GM18507 (cell line): ENCODE measurements at places on chromosomes 2 and 18.

GRCh38 chr2:30400151-30400954, 46.7 kb upstream of the LCLAT1 start:
- DNase-seq = no peak

- no peak for DNase-seq
Observed at GRCh38 chr2:230925879-230926765, 1.1 kb upstream of the GPR55 start.

GRCh38 chr2:179239838-179240237, 24.8 kb downstream of the SESTD1 start:
- no peak for DNase-seq

DNA sequence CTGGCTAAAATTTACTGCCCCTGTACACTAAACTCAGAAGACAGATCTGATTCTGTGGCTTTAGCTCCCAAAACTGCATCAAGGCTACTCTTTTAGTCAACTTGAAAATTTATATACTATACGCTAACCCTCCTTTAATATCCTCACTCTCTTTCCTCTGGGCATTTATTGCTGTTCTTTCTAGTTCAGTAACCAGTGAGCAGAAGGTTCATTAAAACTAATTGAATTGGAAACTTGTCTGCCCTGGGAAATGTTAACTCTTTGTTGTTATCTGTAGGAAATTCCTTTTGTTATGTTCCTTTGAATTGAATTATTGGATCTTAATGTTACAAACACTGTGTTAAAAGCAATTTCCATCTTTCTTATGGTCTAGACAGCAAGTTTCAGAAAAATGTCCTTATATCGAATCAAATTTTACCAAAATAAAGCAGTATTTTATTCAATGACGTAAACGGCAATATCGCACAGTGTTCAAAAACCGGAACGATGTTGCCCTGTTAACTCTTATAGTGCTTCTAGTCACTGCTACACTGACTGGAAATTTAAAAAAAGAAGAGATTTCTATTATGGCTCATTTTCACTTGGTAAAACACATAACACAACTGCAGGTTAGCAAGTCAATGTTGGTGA, 168.3 kb downstream of the NR4A2 start:
- DNase-seq = no peak

DNA sequence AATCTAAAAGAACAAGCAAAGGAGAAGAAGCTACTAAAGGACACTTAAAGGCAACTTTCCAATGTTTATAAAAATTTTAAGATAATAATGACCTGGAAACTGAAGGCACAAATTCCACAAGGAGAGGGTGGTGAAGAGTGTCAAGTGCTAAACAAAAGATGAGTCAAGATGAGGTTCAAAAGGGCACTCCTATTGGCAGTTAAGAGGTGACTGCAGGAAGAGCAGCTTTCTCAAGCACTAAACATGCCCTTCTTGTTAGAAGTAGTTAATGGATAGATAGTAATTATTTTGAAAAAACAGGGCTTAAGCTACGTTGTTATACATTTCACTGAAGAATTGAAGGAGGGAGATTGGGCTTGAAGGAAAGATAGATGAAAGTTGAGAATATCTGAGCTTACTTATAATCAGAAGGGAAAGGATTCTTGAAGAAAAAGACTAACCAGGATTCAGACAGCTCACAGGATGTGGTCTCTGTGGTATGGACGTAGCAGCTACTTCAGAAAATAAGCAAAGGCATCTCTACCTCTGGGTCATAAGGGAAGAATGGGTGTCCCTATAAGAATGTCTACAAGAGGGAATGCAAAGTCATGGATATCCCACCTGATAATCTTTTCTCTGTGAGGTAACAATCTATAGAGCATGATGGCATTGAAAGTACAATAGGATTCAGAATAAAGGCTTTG, 454.7 kb upstream of the SLC39A10 start:
- DNase-seq = no peak

DNA sequence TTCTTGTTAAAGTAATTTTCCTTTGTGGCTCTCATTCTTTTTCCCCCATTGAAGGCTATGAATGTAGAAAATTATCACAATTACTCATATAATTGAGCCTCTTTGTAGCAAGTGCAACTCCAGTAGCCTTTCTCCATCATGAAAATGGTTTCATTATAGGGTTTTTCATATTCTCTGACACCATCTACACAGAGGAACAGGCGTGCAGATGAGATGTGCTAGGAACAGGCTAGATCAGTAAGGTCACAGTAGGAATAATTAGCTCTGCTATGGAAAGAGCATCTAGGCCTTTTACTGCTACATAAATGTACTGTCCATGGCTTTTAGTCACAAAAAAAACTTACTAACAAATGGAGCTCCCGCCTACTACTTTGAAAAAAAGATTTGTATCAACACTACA, 12.6 kb upstream of the DLX1 start:
- DNase-seq = no peak

GRCh38 chr2:120037995-120038541, 25.2 kb downstream of the EPB41L5 start:
- no peak for DNase-seq

DNA sequence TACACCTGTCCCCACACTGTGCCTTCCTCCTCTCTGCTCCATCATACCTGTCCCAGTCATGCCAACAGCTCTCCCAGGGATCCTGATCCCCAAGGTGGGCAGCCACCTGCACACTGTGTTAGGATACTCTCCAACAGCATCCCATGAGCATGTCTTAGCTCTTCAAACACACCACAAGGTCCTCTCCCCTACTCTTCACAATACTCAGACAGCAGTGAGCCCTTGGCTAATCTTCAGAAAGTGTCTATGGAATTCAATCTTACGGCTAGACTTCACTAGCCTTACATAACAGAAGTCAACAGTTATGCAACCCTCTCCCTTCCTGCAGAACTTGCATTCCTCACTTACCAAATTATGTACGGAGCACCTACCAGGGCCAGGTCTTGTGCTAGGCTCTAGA, 79.9 kb downstream of the MYO5B start:
- DNase-seq = no peak

- DNase-seq = no peak
Observed at GRCh38 chr2:228417956-228418355, 236.5 kb upstream of the SPHKAP start.

- DNase-seq = no peak
Observed at GRCh38 chr2:75459565-75460310, 101.0 kb downstream of the EVA1A start.

DNA sequence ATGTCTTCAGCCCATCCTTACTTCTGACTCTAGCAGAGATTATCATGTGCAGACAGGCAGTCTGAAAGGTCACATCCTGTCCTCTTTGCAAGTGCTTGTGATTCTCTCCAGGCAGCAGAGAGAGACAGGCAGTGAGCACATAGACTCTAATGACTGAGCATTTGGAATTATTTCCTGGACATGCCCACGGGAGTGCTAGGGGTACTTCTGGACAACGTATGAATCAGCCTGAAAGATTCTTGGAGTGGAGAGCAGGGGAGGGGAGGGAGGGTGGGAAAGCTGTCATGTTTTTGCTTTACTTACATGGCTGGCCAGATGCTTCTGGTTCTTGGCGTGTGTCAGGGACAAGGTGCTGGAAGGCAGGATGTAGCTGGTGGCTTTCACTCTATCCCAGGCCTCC, 150.6 kb downstream of the RIF1 start:
- no peak for DNase-seq

DNA sequence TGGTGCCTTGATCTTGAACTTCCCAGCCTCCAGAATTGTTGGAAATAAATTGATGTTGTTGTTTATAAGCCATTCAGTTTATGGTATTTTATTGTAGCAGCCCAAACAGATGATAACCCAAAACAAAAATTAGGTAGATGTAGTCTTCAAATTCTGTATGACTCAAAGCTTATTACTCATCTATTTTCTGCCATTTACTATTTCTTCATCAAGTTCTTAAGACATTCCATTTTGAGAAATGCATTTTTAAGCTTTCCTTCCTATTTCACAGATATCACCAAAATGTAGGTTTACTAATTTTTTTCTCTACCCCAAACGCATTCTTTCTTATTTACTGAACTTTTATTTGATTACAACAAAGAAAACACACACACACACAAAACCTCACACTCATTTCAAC, 148.2 kb downstream of the RND3 start:
- no peak for DNase-seq

GRCh38 chr2:21317131-21317530, 193.4 kb downstream of the TDRD15 start:
- peak; percentile 9 for DNase-seq

- no peak for DNase-seq
Observed at GRCh38 chr2:139099721-139100120, 319.5 kb upstream of the NXPH2 start.

DNA sequence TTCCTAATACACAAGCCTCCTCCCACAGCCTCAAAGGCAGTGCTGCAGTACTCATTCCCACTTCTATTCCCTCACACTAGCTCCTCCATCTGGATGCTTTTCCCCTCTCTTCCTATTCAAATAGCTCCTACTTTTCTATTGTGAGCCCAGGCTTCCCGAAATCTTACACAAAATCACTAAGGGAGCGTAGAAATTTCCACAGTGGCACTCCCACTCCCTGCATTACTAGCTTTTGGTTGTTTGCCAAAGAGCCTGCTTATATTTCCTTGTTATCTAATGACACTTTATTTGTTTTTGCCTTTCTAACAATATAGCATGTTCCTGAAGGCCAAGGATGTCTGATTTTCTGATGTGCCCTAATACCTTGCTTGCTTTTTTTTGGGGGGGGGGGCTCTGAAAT, 10.9 kb downstream of the EPAS1 start:
- DNase-seq = no peak

GRCh38 chr18:54945576-54946125, 13.6 kb downstream of the CCDC68 start:
- no peak for DNase-seq

- no peak for DNase-seq
Observed at GRCh38 chr2:219726916-219727315, 99.5 kb downstream of the SLC4A3 start.

DNA sequence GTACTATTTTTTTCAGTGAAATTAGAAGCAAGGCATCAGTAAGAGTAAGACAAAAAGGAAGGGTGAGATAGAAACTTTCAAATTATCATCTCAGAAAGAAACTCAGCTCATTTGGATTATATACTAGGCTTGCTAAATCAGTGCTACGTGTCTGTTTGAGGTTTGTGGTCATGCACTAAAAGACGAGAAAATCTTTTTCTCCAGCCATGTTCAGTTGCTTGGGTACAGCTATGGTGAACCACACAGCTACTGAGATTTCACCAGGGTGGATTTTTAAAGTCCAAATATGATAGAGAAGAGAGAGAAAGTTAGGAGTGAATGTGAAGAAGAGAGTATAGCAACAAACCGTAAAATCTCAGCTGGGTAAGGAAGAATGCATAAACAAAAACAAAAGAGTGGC, 161.6 kb downstream of the PTH2R start:
- DNase-seq = no peak

DNA sequence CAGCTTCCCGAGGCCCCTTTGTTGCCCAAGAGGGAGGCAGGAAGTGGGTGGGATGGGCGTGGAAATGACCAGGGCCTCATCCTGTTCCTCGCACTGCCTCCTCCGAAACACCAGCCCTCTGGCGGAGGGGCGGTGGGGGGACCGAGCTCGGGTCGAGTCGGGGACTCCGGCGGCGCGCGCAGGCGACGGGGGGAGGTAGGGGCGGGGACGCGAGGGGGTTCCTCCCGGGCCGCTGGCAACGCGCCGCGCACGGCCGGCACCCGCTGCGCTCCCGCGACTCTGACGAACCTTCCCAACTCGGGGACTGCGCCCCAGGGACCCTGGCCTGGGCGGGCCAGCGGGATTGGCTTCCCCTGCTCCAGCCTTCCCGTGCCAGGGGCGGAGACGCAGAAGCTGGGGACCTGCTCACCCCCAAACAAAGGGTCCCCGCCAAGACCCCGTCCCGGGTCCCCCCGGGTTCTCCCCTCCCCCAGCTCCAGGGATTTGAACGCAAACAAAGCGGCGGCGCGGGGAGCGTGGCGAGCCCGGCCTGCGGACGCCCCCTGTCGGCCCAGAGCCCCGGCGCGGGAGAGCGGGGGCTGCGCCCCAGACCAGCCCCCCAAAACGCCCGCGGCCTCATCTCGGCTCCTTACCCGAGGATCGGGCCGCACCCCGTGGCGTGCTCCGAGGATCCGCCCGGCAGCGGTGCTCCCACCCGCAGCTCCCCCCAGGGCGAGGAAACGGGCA, 1.2 kb downstream of the SEMA4C start:
- peak; percentile 65 for DNase-seq

DNA sequence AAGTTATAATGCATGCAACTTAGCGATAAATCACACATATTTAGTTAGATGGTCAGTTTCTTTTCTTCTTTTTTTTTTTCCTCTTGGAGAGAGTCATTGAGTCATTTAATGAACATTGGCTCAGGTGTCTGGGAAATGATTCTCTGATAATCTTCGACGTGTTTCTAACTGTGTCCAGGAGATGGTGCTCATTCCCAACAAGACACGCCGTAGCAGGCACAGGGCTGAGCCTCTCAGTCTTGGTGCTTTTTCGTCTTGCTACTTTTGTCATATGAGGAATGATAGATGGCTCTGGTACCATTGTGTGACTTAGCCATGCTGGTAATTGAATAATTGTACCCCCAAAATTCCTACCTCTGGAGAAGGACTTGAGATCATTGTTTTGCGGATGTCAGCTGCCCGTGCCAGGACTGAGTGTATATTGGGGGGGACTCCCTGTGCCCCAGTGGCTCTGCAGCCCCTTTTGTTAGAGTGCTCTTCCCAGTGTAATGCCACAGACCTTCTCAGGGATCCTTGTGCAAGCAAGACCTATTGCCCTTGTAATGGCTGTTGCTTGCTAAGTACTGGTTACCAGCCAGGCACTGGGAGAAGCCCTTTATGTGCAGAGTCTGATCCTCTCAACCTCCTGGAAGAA, 107.6 kb upstream of the CYRIA start:
- DNase-seq = no peak

DNA sequence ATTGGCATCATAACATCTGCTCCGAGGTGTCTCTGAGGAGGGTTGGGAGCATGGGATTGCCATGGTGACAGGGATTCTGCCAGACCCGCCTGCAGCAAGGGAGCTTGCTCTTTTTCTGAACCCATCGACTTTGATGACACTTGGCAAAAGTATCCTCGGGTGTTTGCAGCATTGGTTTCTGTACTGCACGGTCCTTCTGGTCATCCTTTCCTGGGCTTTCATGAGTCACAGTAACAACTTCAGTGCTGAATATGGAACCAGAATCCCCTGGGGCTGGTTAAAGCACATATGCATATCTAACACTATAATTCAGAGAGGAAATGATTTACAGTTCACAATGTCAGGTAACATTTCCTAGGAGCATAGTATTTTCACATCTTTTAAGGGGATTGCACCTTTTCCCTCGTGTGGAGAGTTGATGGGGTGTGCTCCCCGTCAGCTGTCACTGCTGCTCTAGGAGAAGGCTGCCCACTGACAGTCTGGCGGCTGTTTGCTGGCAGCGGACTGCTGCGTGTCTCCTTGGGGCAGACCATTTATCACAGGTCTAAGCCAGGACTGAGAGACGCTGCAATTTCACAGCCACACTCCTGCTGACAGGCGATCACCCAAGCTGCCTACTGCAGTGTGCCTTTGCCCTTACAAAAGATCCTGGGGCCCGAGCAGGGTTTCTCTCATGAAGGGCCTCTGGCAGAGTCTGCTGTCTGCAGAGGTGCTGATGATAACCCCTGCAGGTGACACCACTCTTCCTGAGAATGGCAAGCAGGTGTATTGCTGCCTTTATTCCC, 425.3 kb downstream of the THSD7B start:
- DNase-seq = no peak
